ENCODE measurements at places on chromosomes 7 and 10.

DNA sequence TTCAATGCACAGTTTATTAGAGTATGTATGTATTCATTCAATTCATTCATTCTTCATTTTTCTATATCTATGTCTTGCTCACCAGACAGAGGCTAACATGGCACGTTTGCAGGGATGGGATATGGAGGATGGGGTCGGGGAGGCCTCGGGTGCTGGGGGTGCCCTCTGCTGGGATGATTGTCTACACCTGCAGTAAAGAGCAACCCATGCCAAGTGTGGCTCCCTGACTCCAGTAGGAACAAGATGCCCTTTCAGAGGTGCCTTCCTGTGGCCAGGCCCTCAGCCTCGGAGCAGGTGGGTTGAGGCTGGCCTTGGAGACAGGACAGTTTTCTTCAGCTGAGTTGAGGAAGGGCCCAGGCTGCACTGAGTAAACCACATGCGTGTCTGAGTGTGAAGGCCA lies 157.2 kb downstream of the SH2D4B start:
- H3K27me3 ChIP-seq, result peaks cover 15% of the 10 kb centered on the region
- H3K4me3 ChIP-seq, result no peak overlapping the region
- H3K27ac ChIP-seq, result no peak overlapping the region

DNA sequence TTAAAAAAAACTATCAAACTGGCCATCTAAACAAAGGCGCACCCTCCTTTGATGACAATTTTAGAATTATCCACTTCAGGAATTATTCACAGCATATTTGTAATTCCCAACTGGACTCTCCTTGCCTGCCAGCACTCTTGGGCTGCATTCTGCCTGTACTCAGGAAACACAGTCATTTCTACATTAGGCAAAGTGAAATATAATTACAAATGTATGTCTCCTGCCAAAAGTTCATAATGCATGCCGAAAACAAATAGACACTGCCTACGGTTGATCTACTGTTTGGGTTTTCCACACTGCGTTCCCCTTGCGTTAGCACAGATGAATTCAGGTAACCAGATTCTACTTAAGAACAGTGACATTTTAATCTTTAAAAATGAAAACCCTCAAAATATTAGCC lies 1.9 kb downstream of the HGF start:
- H3K27me3 ChIP-seq, result no peaks in the 10 kb centered on the region
- no peaks in the 10 kb centered on the region for H3K4me1 ChIP-seq
- no peak for DNase-seq
- no peak overlapping the region for H3K27ac ChIP-seq

- H3K4me3 ChIP-seq, result no peak overlapping the region
- H3K27me3 ChIP-seq, result no peaks in the 10 kb centered on the region
- no peak overlapping the region for H3K27ac ChIP-seq
- H3K4me1 ChIP-seq, result peaks cover 47% of the 10 kb centered on the region
- H3K36me3 ChIP-seq, result peaks cover 2% of the 10 kb centered on the region
Measured at GRCh38 chr7:105268056-105268455, 120.7 kb downstream of the SRPK2 start.

DNA sequence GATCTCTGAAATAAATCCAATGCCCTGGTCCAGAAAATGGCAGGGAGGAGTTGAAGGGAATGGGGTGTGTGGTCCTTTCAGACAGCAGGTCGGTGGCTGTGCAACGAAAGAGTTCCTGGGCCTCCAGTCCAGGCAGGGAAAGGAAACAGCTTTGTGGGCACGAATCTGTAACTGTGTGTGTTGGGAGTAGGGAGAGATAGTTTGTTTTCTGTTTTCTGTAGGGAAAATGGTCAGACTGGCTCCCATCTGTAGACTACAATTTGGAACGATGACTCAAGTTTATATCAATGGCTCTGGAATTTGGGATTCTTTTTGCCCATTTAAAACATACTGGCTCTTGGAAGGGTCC lies 2.6 kb upstream of the HOXA9 start:
- peaks cover 26% of the 10 kb centered on the region for H3K27me3 ChIP-seq
- H3K4me3 ChIP-seq, result no peak overlapping the region
- no peaks in the 10 kb centered on the region for H3K36me3 ChIP-seq
- DNase-seq, result no peak

DNA sequence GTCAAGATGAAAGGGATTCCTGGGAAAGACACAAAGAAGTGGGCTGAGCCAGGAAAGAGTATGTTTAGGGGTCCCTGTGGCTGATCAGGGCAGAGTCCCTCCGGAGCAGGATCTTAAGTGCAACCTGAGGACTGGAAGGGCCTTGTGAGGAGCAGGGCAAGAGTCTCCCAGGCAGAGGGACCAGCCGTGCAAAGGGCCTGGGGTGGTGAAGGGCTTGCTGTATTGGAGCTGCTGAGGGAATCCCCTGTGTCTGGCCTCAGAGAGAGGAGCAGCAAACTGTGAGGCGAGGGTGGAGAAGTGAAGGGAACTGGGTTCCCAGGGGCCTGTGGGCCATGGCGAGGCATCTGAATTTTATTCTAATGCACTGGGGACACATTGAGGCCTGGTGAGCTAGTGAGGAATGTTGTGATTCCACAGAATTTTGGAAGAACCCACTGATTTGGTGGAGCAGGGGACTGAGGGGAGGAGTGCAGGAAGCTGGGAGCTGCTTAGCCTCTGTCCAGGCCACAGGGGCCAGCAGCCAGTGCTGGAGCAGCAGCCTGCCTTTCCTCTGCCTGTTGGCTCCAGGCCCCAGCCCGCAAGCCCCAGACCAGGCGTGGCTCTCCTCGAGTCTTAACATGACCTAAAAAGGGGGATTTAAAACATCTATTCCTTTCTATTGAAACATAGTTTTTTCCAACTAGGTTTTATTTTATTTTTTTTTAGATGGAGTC lies 138.4 kb upstream of the IGFBP3 start:
- H3K4me1 ChIP-seq, result no peaks in the 10 kb centered on the region
- no peak overlapping the region for H3K27ac ChIP-seq
- no peak overlapping the region for H3K4me3 ChIP-seq
- H3K27me3 ChIP-seq, result no peaks in the 10 kb centered on the region

GRCh38 chr10:106312087-106312486 lies 852.4 kb downstream of the SORCS1 start:
- H3K4me1 ChIP-seq, result no peaks in the 10 kb centered on the region
- H3K27me3 ChIP-seq, result no peaks in the 10 kb centered on the region
- no peak overlapping the region for H3K27ac ChIP-seq
- H3K4me3 ChIP-seq, result no peak overlapping the region
- no peak for DNase-seq
- H3K36me3 ChIP-seq, result no peaks in the 10 kb centered on the region
